ENCODE measurements at places on chromosomes 16 and 17. TPM values are rescaled to one million over a fixed set of nuclear protein-coding genes. Genes with fewer than 3 reads are reported as not detected.

The PARD6A gene
- polyA plus RNA-seq = 2.3 TPM

The EFCAB5 gene
- 3.0 TPM for polyA plus RNA-seq

The TMEM238L gene
- polyA plus RNA-seq = 2.6 TPM

The SLC25A39 gene
- polyA plus RNA-seq = 88.4 TPM

GRCh38 chr16:28011223-28011622 is 52.3 kb downstream of the GSG1L start:
- no peak for DNase-seq

DNA sequence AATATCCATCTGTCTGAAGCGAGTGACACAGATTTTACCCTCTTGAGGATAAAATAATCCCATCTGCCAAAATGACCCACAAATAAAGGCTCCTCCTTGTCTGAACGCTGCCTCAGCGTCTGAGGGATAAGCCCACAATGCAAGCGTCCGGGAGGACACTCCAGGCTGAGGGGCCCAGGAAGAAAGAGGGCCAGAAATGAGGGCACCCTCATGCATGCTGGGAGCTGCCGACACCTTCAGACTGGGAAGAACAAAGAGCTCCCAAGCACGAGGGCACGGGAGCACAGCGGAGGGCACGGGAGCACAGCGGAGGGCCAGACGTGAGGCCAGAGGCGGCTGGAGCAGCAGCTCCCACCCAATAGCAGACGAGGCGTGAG is 126.9 kb downstream of the ZNF778 start:
- DNase-seq = no peak

- no peak for DNase-seq
These were observed 32.8 kb downstream of the CACNA1G start for GRCh38 chr17:50593321-50593720.

DNA sequence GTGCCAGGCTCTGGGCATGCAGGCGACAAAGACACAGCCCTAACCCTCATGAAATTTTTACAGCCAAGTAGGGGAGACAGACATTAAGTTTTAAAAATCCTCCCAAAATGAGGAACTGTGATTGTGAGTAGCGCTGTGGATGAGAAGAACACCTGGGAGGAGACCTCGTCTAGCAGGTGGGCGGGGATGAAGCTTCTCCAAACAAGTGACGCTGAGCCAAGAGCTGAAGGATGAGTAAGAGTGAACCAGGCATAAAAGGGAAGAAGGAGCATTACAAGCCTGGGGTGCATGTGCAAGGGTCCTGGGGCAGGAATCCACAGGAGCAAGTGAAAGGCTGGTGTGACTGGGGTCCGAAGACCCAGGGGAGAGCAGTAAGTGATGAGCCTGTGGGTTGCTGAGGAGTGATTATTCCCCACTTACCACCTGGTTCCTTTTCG is 149.4 kb upstream of the HS3ST2 start:
- no peak for DNase-seq

GRCh38 chr16:3951861-3952736 is 71.6 kb upstream of the CREBBP start:
- DNase-seq = no peak

DNA sequence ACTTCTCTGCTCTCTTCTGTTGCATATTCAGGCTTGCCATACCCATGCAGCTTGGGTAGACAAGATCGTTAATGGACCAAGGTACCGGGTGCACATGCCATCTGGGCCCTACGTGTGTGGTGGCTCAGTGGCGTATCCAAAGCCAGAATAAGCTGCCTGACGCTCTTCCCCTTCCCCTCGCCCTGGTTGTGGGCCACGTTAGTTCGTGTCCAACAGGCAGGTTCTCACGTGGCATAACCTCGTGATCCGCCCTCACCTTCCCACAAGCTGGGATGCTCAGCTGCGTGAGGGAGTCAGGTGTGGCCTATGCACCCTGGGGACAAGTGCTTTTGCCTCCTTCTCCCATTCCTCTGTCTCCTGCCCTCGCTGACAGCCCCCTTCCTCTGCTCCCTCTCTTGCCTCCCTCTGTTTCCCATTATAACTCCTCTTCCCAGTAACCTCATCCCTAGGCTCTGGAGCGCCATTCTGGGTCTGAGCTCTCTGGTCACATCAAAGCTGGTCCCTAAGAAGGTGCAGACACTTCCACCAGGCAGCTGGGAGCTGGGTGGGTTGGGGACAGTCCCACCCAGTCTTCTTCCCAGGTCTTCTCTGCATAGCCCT is 77.6 kb downstream of the PLD6 start:
- no peak for DNase-seq

- DNase-seq = no peak
These were observed 1.7 kb upstream of the POLG2 start for GRCh38 chr17:64498308-64499203.

GRCh38 chr17:80663781-80664206 is 119.2 kb downstream of the RPTOR start:
- DNase-seq = no peak

DNA sequence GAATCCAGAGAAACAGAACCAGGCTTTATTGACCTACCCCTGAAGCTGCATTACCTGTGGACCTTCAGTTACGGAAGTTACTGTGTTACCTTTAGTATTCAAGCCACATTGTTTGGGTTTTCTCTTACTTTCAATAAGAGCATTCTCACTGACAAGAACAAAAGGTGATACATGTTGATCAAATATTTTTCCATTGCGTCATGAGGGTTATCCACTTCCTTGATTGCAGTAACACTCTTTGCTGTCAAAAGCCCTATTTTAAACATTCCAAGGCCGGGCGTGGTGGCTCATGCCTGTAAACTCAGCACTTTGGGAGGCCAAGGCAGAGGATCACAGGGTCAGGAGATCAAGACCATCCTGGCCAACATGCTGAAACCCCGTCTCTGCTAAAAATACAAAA is 28.6 kb upstream of the PAFAH1B1 start:
- DNase-seq = no peak

DNA sequence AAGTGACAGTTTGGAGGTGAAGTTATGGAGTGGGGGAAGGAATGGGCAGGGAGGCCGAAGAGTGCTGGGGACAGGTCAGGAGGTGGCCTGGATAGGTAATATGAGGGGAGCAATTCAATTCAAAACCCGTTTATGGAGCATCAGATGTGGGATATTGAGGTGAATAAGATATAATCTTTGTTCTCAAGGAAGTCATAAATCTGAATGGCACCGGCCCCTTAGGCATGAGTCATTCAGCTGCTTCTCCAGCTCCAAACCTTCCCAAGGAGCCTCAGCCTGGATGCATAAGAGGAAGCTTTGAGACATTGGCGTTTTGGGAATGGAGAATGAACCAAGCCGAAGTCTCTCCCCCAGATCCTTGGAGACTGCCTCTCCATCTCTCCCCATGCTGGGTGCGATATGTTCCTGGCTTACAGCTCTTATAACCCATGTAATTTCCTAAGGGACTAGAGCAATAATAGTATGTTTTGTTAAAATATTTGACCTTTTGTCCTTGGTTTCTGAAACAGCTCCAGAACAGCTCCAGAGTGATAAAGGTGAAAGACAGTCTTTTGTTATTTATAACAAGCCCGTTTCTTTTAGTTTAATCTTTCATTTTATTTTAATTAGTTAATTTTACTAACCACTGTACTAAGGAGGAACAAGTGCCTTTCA is 1.7 kb downstream of the TUBG2 start:
- DNase-seq = no peak

DNA sequence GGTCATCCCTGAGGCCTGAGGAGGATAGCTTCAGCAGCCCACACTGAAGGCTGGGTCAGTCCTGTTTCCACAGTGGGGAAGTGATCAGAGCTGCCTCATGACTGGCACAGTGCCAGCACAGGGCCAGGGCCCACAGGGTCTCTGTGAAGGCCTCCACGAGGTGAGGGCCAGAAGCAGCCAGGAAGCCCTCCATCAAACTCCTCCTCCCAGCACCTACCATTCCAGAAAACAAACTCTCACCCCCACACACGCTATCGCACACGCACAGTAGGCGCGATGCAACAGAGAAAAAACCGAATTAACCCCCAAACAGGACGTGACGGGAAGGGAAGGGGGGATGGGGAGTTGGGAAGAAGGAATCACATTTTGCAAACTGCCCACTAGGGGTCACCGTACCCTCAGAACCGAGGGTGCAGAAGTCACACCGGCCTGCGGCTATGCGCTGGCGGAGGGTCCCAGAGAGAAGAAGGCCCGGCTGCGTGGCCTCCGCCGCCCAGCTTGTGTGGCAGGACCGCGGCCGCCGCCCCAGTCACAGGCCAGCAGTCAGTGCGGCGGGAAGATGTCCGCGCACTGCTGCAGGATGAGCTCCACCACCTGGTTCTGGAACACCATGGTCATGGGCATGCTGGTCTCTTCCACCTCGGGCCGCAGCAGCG is 37.6 kb downstream of the ARHGAP27 start:
- peak; percentile 80 for DNase-seq

DNA sequence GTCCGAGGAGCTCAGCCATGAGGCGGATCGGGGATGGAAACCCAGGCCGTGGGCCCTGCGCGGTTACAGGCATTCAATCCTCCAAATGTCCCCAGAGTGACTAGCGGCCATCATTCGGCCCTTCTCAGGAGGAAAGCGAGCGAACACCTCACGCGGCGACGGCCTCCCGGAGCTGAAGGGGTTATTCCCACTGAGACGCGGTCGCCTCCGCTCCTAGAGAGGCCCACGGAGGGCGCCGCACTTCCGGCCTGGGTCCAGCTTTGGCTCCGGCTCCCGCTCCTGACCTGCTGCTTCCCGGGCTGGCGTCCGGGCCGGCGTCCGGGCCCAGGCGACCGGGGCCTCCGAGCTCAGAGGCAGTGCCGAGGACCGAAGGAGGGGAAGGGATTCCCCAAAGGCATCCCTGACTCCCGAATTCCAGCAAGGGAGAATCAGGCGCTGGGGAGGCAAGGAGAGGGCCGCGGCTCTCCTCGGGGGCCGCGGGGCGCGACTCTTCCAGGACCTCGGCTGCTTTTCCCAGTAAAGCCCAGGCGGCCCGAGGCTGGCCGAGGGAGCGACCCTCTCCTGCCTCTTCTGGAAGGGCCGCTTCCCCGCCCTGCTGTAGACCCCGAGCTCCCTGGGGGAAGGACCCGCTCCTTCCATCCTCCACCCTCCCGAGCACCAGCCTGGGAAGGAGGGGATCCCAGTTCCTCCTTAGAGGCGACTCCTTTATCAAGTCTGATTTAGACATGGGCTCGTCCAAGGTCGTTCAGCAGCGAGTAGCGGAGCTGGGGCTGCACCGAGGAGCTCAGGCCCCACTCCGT is 18.6 kb upstream of the ZNF629 start:
- peak; percentile 72 for DNase-seq
